EH (cell line): ENCODE measurements at places on chromosomes 2 and 18.

DNA sequence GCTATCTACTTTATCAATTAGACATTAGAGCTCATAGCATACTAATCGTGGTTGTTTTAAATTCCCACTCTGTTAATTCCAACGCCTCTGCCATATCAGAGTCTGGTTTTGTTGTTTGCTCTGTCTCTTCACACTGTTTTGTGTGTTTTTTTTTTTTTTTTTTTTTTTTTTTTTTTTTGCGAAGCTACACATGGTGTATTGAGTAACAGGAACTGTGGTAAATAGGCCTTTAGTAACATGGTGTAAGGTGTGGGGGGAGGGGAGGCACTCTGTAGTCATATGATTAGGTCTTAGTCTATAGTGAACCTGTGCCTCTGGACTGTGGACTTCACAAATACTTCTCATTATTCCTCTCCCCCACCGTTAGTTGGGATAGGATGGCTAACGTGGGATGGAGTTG is 370.7 kb upstream of the RAB12 start:
- DNase-seq = no peak

GRCh38 chr2:231308219-231308618 is 87.3 kb upstream of the B3GNT7 start:
- DNase-seq = no peak

- DNase-seq = no peak
These were observed 206.6 kb downstream of the NCK2 start for GRCh38 chr2:105951384-105951694.

DNA sequence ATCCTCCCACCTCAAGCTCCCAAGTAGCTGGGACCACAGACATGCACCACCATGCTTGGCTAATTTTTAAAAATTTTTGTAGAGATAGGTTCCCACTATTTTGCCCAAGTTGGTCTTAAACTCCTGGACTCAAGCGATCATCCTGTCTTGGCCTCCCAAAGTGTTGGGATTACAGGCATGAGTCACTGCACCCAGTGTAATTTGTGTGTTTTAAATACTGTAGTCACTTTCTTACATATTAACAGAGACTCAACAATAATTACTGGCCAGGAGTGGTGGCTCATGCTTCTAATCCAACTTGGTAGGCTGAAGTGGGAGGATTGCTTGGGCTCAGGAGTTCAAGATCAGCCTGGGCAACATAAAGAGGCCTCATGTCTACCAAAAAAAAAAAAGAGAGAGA is 293.0 kb downstream of the RDH14 start:
- DNase-seq = peak; percentile 6

DNA sequence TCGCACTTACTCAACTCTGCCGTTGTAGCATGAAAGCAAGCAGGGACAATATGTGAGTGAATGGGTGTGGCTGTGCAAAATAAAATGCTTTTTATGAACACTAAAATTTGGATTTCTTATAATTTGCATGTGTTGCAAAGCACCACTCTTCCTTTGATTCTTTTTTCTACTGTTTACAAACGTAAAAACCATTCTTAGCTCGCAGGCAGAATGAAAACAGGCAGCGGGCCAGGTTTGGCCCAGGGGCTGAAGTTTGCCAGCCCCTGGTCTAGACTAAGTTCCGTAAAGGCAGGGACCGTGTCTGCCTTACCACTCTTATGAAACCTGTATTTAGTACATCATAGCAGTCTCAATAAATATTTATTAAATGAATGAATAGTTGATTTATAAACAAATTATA is 83.7 kb upstream of the SPATS2L start:
- no peak for DNase-seq

- peak; percentile 50 for DNase-seq
These were observed 148.8 kb upstream of the SRD5A2 start for GRCh38 chr2:31729442-31730092.

- no peak for DNase-seq
These were observed 2.7 kb downstream of the COPS9 start for GRCh38 chr2:240133401-240133800.

- DNase-seq = no peak
These were observed 13.6 kb downstream of the CCDC68 start for GRCh38 chr18:54945576-54946125.

DNA sequence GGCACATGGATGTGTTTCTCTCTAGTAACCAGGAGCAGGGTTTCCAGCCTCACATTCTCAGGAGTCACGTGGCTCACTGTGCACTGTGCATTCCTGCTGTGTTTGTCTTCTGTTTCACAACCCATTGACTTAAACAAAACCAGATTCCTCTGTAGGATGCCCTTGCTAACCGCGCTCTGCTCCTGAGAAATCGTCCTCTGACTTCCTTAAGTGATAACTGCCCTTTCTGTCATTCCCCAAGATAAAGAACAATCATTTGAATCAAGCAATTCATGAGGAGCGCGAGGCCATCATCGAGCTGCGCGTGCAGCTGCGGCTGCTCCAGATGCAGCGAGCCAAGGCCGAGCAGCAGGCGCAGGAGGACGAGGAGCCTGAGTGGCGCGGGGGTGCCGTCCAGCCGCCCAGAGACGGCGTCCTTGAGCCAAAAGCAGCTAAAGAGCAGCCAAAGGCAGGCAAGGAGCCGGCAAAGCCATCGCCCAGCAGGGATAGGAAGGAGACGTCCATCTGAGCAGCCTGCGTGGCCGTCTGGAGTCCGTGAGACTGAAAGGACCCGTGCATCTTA is 60.2 kb downstream of the RALBP1 start:
- peak; percentile 98 for DNase-seq

DNA sequence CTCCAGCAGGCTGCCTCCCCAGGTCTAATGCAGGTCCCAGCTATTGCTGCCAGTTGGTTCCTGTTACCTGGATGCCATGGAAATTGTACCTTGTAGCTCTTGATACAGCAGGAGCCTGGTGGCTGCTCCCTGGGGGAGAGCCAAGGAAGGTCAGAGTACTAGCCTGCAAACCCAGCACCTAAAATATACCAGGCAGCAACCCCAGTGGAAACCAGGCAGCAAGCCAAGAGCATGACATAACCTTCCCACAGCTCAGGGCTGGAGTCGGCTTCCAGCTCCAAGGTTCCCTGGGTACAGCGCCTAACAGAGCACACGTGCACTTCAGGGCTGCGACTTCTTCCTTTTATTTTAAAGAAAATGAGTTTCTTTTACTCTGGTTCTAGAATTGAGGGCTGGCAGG is 30.3 kb downstream of the TNP1 start:
- peak; percentile 63 for DNase-seq

DNA sequence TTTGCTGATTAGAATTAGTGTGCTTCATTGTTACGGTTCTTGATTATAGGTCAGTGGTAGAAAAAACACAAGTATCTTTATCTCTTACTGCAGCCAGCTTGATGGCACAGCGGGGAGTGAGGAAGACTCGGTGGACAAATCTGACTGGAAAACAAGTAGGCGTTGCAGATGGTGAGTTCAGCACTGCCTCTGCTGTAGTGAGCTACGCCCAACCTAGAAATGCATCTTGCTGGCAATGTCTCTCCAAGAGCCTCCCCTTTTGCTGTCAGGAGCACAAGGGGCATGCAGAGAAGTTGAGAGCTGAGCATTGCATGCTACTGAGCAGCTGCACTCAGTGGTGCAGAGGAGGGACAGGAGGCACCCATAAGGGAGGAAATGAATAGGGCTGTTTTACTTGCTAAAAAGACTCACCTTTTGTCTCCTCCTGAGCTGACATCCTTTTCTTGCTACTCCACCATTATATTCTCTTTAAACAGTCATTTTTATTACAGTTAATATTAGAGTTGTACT is 977.3 kb upstream of the ACVR2A start:
- DNase-seq = no peak
